Renal pelvis (tissue), 12 donors: ENCODE measurements at places on chromosomes 16 and 17. TPM values are rescaled to one million over a fixed set of nuclear protein-coding genes. Genes with fewer than 3 reads are reported as not detected.

GRCh38 chr17:37081287-37081686 is 132.5 kb downstream of the AATF start:
- DNase-seq, result no peak

CACNG1 gene
- not detected for polyA plus RNA-seq

DNA sequence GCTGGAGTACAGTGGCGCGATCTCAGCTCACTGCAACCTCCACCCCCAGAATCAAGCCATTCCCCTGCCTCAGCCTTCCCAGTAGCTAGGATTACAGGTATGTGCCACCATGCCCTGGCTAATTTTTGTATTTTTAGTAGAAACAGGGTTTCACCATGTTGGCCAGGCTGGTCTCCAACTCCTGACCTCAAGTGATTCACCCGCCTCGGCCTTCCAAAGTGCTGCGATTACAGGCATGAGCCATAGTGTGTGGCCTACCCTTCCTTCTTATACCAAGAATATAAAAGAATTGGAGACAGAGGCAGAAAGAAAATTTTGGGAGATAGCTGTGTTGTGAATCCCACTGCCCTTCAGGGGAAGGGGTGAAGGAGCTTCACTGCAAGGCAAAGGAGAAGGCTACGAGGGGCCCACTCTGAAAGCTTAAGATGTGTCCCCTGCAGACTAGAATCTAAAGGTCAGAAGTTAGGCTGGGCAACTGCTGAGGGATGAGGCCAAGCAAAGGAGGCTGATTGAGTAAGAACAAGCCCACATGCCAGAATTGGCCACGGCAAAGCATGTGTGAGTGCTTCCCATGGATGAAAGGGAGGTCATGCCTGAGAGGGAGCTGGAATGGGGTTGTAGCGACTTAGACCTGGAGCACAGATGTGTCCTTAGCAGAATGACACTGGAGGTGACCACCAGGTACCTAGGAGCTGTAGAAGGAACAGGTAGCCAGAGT is 8.4 kb upstream of the CRYBA1 start:
- no peak for DNase-seq

- no peak for DNase-seq
Measured at GRCh38 chr16:8924214-8924613, 39.5 kb downstream of the USP7 start.

SDR42E2 gene
- polyA plus RNA-seq, result 0.40 TPM
